PC-3 (cell line): ENCODE measurements at places on chromosomes 1 and 21. TPM values are rescaled to one million over a fixed set of nuclear protein-coding genes. Genes with fewer than 3 reads are reported as not detected.
A peak's percentile ranks its signal among the peaks of the same experiment; 100 is the strongest.

ARF1 gene
- 685 and 688 TPM in 2 replicates for total RNA-seq

EDARADD gene
- total RNA-seq = 0.17 and 0.91 TPM in 2 replicates

CHODL gene
- total RNA-seq = not detected in 2 replicates

NES gene
- total RNA-seq = 58.2 and 70.0 TPM in 2 replicates

LCE1D gene
- total RNA-seq = not detected in 2 replicates

PHC2 gene
- 125 and 134 TPM in 2 replicates for total RNA-seq

RPE65 gene
- total RNA-seq = not detected in 2 replicates

DYRK3 gene
- total RNA-seq = 12.1 and 14.1 TPM in 2 replicates

DNA sequence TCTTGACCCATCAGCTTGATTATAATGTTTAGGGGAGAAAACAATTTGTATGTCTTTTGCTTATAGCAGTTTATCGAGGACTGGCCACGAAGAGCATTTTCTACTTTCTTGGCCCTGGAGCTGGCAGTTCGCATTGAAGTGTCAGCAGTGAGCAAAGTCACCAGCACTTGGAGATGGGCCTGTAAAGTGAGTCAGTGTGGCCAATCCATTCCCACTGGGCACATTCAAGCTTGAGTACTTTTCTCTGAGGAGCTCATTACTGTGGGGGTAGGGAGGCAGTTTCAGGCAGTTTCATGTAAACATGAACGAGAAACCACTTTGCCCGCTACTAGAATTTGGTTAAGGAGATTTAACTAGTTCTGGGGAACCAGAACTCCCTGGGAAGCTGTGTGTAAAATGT, 164.8 kb downstream of the PRDM2 start:
- DNase-seq = no peak

GRCh38 chr1:19814681-19815503, at the start of gene RNF186:
Gene RNF186, minus strand, starts transcription at chr1:19815283. Its CDS starts 182 bp downstream, at chr1:19815101.
- peak; percentile 18 for DNase-seq

DNA sequence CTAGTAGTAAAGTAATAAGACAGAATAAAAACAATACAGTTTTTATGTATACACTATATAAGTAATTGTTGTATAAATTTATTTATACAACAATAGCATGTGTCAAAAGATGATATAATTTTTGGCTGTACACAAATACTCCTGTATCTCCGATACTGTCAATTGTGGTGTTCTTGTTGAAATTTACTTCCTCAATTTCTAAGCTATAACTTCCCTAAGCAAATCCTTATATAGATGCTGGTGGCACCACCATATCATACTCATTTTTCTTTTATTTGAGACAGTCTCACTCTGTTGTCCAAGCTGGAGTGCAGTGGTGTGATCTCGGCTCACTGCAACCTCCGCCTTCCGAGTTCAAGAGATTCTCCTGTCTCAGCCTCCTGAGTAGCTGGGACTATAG, 141.0 kb upstream of the HP1BP3 start:
- no peak for DNase-seq

DNA sequence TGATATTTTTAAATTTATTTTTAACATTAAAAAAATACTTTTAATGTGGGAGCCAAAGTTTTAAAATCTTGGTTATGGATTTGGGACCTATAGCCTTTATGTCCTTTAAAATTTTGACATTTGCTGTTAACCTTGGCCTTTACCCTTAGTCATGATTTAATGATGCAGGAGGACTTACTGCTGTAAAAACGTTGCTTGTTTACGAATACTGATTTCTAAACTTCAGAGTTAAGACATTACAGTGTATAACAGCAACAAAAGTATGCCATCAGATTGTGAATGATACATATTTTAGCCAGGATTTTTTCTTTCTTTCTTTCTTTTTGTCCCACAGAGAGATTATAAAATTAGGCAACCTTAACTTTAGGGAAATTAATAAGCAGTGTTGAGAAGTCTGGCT, 8.9 kb downstream of the RBM15 start:
- no peak for DNase-seq

DNA sequence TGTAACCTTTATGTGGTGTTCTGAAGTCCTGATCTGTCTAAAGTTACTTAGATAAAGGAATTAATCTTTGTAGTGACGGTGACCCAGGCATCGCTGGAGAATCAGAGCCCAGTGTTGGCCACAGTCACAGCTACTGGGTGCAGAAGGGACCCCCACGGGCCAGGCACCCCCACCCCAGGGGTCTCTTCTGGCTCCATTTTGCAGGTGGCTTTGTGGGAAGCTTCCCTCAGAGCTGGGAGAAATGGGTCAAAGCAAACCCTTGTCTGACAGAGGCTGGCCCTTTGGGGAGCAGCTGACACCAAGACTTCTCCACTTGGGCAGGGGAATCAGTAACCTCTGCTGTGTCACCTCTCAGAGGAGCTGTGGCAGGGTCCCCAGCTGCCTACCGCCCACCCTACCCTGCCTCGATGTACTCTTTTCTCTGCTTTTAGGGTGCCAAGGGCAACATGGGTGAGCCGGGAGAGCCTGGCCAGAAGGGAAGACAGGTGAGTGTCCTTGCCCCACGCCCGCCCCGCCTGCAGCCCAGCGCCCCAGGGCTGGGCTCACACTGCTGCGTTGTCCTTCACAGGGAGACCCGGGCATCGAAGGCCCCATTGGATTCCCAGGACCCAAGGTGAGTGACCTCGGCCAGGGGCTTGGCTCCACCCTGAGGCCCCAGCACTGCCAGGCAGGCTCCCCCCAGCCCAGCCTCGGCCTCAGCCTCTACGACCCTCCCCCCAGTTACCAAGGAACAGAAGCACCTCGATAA, 17.7 kb downstream of the COL6A2 start:
- DNase-seq = no peak

- no peak for DNase-seq
These were observed 35.7 kb downstream of the CAPZB start for GRCh38 chr1:19449454-19450228.

DNA sequence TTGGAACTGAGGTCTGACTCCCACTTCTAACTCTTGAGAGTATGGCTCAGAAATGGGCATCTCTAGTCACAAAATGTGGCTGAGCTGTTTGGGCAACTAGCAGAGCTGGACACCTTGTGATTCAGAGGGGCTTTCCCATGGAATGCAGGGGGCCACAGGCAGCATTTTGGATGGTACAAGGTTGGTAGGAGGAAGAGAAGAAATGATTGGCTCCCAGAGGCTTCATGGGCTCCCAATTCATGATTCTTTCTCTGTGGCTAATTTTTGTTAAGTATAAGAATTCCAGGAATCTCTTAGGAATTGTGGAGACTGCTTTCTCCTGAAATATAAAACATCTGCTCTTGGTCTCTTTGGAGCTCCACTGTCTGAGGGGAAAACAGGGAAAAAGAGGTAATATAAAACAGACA, 49.7 kb downstream of the PBX1 start:
- no peak for DNase-seq

DNA sequence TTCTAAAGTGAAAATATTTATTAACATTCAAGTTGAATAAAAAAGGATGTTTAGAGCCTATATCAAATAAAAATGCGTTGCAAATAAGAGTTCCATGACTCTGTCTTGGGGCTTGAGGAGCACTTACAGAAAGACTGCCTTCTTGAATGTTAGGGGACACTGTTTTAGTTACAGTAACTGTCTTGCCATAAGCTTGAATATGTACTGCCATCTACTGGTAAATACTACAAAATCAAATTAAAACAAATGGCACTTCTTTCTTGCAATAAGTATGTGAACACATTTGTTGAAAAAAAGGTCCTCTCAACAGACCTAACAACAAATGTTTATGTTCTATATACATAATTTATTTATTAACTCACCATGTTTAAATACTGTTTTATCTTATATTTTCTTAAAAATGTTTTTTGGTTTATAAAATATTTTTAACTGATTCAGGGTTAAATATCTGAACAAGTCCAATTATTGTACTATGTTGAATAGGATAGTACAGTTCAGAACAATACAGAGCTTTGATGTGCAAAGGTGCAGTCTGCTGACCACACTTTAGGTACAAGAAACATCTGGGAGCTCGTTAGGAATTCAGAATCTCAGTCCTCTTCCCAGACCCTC, 199.5 kb downstream of the LRRIQ3 start:
- peak; percentile 68 for DNase-seq

GRCh38 chr21:19950347-19950746, 1047.9 kb upstream of the NCAM2 start:
- DNase-seq = no peak

GRCh38 chr1:117359561-117360289, 7.5 kb upstream of the MAN1A2 start:
- DNase-seq = no peak

DNA sequence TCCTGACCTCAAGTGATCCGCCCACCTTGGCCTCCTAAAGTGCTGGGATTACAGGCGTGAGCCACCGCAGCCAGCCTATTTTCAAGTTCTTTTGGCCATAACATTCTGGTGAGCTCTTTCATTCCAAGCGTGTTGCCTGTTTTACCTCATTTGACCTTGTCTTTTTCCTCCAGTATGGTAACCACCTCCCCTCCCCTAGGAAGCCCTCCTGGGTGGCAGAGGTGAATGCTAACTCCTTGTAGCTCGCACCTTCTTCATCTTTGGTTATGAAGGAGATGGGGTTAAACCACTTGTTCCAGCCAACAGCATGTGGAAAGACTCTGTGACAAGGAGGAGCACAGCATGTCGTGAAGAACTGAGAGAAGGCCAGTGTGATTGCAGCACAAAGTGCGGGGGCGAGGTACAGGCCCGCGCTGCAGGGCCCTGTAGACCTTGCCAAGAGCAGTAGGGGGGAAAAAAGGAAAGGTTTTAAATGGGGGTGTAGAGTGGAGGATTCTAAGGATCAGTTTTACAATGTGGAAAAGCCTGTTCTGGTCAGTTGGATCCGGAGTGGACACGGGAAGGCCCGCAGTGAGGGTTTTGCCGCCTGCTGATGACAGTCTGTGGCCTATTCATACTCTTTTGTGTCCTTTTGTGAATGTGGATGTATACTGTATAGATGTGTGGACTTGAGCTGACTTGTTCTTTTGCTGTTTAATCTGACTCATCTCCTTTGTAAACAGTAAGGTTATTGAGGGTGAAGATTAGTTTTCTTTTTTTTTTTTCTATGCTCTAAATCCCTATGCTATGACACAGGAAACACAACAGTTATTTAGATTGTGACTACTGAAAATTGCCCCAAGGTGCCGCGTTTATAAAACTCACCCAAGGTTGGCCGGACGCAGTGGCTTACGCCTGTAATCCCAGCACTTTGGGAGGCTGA, 7.5 kb upstream of the ZNF436 start:
- peak; percentile 89 for DNase-seq

GRCh38 chr21:16072221-16072620, 342.4 kb downstream of the USP25 start:
- no peak for DNase-seq

DNA sequence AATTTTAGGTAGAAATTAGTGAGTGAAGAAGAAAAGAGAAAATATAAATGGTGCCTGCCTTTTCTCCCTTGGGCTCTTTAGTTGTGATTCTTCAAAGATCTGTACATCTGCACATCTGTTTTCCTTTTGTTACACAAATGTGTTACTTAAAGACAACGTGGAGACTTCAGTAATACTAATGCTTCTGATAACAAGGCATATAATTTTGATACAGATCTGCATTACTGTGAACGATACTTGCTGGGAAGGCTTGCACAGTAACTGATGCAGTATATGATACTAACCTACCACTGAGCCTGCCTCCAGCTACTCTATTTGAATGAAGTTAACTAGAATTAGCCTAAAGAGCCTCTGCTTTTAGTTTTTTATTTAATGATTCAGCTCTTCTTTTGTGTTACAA, 244.6 kb downstream of the COL11A1 start:
- no peak for DNase-seq

- DNase-seq = no peak
These were observed 4.3 kb downstream of the GPR88 start for GRCh38 chr1:100542285-100542684.

DNA sequence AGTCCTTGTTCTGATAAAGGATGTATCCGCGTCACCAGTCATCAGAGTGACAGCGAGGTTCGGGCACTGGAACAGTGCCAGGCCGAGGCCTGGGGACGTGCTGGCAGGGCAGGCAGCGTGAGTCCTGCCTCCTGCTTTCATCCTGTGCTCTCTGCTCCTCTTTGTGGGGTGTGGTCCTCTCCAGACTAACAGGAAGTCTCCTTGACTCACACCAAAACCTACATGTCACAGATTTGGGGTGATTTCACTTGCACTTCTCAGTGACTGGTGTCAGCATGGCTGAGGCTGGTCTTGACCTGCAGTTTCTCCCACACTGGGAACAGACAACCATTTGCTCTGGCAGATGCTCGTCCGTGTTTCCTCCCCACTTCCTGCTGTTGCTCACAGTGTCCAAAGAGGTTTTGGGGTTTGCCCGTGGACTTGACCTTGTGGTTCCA, 8.8 kb upstream of the NLRP3 start:
- peak; percentile 68 for DNase-seq

DNA sequence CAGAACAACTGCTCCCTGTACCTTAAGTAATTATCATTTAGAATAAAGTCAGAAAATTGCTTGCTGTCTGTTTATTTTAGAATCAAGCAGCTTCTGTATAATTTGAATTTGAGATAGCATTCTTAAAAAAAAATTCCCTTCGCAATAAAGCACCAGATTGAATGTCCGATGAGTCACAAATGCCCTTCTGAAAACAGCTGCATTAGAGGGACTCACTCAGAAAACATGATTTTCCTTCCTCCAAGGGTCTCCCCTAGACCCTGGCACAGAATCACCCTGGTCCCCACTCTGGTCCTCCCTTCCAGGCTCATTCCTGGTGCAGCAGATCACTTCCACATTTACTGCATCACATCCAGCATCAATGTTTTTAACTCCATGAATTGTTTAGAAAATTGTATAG, 471.1 kb upstream of the VAMP3 start:
- peak; percentile 47 for DNase-seq

- DNase-seq = no peak
These were observed 7.7 kb downstream of the PADI1 start for GRCh38 chr1:17212487-17213121.

DNA sequence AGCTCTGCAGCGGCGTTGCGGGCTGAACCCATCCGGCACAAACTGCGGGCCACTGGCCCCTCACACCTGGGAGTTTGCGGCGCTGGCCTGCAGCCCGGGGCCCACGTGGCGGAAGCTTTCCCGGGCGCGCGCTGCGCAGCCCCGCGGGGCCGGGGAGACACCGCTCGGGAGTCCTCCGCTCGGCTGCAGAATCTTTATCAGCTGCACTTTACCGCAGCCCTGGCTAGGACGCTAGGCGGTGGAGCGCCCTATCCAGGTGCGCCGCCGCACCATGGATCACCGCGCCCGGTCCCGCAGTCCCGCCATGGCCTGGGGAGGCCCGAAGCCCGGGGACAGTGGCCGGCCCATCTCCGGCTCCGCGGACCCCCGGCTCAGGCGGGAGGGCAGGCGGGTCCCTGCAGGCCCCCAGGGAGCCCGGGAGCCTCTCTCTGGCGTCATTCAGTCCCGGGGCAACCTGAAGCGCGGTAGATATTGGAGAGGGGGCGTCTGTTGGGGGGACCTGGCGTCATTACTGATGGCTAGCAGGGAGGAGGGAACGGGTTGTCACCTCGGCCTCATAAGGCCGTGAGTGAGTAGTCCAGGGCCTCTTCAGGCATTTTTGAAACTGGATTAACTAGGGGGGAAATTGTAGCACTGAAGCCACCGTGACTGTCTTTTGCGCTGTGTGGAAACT, 5.7 kb upstream of the OLIG2 start:
- no peak for DNase-seq

- peak; percentile 52 for DNase-seq
These were observed 59.6 kb downstream of the FMN2 start for GRCh38 chr1:240151136-240151735.

GRCh38 chr1:235986869-235987268, 78.0 kb downstream of the NID1 start:
- DNase-seq = no peak

GRCh38 chr1:14707531-14708445, 109.3 kb downstream of the KAZN start:
- peak; percentile 20 for DNase-seq

GRCh38 chr21:15562748-15563147, 167.0 kb upstream of the USP25 start:
- DNase-seq = no peak
